Activated CD8-positive, alpha-beta memory T cell treated with anti-CD3 and anti-CD28 coated beads, Interleukin-2, amount 50 U/mL, for 48 hours (primary cell): ENCODE measurements at places on chromosomes 6 and 20.

GRCh38 chr20:9280666-9281065, 211.8 kb downstream of the PLCB4 start:
- no peak for DNase-seq

- no peak for DNase-seq
Measured at GRCh38 chr6:53647462-53648094, 18.0 kb downstream of the KLHL31 start.

- DNase-seq: no peak
Measured at GRCh38 chr6:95574811-95575210, 2.5 kb upstream of the MANEA start.

- DNase-seq: no peak
Measured at GRCh38 chr6:137681445-137682009, 185.5 kb upstream of the TNFAIP3 start.

GRCh38 chr6:5525209-5525608, 263.9 kb downstream of the FARS2 start:
- no peak for DNase-seq

- DNase-seq: no peak
Measured at GRCh38 chr6:92122746-92123145, 1296.6 kb downstream of the EPHA7 start.
